CD4-positive, alpha-beta T cell (primary cell): ENCODE measurements at places on chromosomes 7 and 10. TPM values are rescaled to one million over a fixed set of nuclear protein-coding genes. Genes with fewer than 3 reads are reported as not detected.

GRCh38 chr7:106063024-106063423, 49.1 kb downstream of the SYPL1 start:
- no peak for DNase-seq

DNA sequence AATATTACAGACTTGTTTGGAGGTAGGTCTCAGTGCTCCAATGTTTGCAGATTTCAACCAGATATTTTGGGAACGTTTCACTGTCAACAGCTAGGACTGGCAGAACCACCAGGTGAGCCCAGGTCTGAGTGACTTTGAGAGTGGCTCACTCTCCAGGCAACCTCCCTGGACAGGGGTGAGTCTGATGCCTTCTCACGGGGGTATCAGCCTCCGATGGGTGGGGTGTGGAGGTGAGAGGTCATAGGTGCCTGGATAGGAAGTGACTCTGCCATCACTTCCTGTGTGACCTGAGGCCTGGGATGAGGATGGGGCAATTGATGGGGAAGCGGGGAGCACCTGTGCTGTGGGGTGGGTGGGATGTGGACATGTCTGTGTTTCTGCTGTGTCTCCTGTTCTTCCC, 4.6 kb downstream of the AZGP1 start:
- DNase-seq: no peak

The SPDYE5 gene
- total RNA-seq: 0.20 TPM

The CHCHD1 gene
- total RNA-seq: 6.3 TPM

The GIMAP8 gene
- 3.8 TPM for total RNA-seq
